ENCODE measurements at places on chromosomes 12 and 14. TPM values are rescaled to one million over a fixed set of nuclear protein-coding genes. Genes with fewer than 3 reads are reported as not detected.

Gene GDF3
- total RNA-seq: not detected

Gene GLI1
- total RNA-seq: 1.5 TPM

Gene DIO3
- not detected for total RNA-seq

Gene LGR5
- total RNA-seq: not detected

Gene TEAD4
- 13.7 TPM for total RNA-seq

Gene TPH2
- total RNA-seq: not detected

Gene GALNT16
- not detected for total RNA-seq

Gene ADAMTS20
- total RNA-seq: not detected

Gene OTOGL
- 0.16 TPM for total RNA-seq

Gene GPR162
- 0.11 TPM for total RNA-seq

Gene ERO1A
- total RNA-seq: 219 TPM

Gene TMEM63C
- total RNA-seq: 1.0 TPM

Gene NPAS3
- total RNA-seq: not detected
